Activated naive CD4-positive, alpha-beta T cell treated with anti-CD3 and anti-CD28 coated beads, Interleukin-2, amount 50 U/mL, for 72 hours (primary cell): ENCODE measurements at places on chromosomes 4 and X. TPM values are rescaled to one million over a fixed set of nuclear protein-coding genes. Genes with fewer than 3 reads are reported as not detected.

Gene AGTR2
- total RNA-seq, result not detected

Gene USP17L10
- total RNA-seq, result not detected

Gene MSL3
- 72.3 TPM for total RNA-seq

Gene HSD17B13
- 0.11 TPM for total RNA-seq

Gene MAP3K15
- total RNA-seq, result 2.5 TPM

Gene SHISA3
- total RNA-seq, result not detected

Gene TAF7L
- not detected for total RNA-seq

Gene CD99
- total RNA-seq, result 158 TPM

Gene AADAT
- not detected for total RNA-seq

Gene DNAAF6
- not detected for total RNA-seq

Gene MAD2L1
- total RNA-seq, result 103 TPM

Gene HPGD
- 3.1 TPM for total RNA-seq

Gene NLRP2B
- total RNA-seq, result not detected

Gene TLR3
- 0.10 TPM for total RNA-seq

Gene TCEAL9
- 3.2 TPM for total RNA-seq

Gene TMPRSS11A
- not detected for total RNA-seq

Gene JCHAIN
- not detected for total RNA-seq

Gene MAGEB10
- total RNA-seq, result not detected

Gene MAP7D2
- total RNA-seq, result 0.25 TPM

Gene UGT2A1
- not detected for total RNA-seq

Gene MEPE
- total RNA-seq, result not detected
